ENCODE measurements at places on chromosomes 3 and 15.
A peak's percentile ranks its signal among the peaks of the same experiment; 100 is the strongest.

- no peak for DNase-seq
Observed at GRCh38 chr15:74790080-74790916, 8.4 kb downstream of the CSK start.

DNA sequence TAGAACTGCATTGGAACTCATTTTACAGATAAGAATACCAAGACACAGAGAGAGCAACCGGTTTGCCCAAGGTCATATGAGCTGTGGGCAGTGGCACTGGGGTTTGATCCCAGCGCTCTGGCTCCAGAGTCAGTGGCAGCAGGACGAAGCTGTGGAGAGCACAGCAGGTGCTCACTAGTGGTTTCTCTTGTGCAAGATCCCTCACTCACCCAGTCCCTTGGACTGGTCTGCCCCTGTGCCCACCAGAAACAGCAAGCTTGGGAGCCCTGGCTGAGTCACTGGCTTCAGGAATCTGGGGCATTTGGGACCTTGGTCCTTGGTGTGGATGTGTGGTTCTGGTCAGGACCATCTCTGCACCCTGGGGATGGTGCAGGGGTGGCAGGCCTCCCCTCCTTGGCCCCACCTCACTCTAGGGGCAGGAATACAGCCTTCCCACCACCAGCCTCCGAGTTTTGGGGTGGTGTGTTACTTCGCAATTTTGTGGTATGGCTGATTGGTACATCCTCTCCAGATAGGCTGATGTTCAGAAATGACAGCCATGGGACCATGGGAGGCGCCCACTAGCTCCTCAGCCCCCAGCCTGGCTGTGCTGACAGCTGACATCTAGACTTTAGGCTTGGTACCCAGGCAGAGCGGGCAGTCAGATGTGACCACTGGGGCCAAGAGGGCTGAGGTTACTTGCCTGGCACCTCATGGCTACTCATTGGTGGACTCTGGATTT lies 104.6 kb downstream of the LSM3 start:
- no peak for DNase-seq

DNA sequence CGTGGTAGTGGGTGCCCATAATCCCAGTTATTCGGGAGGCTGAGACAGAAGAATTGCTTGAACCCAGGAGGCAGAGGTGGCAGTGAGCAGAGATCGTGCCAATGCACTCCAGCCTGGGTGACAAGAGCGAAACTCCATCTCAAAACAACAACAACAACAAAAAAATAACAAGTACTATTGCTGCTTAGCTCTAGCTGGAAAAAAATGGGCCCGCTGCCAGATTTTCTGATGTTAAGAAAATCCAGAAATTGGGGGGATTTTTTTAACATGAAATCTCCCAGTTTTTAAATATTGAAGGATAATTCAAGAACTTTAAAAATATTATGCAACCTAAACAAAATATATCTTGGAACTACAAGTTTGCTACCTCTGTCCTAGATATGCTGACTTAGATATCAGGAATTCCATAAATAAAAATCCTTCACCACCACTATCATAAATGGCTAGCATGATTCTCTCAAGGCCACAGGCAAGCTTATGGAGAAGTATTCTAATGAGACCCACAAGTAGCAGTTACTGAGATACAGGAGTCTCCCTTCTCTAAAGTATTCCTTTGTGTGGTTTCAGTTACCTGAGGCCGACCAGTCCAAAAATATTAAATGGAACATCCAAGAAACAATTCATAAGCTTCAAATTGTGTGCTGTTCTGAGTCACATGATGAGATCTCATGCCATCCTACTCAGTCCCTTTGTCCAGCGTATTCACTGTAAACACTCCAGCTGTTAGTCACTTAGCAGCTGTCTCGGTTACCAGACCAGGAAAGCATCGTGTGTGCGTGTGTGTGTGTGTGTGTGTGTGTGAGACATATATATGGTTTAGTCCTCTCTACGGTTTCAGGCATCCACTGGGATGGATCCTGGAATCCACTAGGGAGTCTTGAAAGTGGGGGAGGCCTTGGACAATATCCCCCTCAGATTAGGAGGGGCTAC lies 277.2 kb downstream of the TBL1XR1 start:
- no peak for DNase-seq

DNA sequence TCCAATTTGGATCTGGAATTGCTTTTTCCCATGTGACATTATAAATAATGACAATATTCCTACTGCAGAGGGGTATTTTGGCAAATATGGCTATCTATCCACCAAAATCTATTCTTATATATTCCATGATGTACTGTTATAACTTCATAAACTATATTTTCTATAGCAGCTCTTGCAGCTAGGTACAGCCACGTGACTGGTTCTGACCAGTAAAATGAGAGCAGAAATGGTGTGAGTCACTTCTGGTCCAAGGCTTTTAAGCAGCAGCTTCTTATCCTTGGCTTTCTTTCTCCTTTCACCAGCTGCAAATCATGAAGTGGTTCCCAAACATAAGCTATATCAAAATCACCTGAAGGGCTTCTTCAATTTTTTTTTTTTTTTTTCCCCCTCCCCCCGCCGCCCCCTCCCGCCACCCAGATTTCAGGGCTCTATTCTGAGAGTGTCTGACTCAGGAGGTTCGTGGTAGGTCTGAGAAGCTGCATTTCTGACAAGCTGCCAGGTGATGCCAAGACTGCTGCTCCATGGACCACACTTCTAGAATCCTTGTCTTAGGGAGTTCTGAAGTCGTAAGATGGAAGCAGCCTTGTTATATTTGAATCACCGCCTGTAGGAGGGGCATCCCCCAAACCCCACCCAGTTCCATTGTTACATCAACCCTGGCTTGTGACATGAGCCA lies 357.5 kb downstream of the CHST2 start:
- DNase-seq, result no peak

DNA sequence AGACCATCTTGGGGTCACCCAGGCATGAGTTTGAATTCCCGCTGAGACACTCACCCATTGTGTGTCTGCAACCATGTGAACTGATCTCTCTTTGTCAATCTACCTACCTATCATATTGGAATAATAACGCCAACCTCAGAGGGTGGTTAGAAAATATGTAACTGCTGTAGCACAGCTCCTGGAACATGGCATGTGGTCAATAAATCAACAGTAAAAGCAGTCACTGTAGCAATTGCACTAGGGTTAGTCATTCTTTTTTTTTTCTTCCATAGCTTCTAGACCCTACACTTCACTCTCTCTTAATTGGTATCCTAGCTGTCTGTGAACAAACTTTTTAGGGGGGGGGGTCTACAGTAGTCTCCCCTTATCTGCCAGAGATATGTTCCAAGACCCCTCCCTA lies 64.2 kb upstream of the SLCO2A1 start:
- no peak for DNase-seq

DNA sequence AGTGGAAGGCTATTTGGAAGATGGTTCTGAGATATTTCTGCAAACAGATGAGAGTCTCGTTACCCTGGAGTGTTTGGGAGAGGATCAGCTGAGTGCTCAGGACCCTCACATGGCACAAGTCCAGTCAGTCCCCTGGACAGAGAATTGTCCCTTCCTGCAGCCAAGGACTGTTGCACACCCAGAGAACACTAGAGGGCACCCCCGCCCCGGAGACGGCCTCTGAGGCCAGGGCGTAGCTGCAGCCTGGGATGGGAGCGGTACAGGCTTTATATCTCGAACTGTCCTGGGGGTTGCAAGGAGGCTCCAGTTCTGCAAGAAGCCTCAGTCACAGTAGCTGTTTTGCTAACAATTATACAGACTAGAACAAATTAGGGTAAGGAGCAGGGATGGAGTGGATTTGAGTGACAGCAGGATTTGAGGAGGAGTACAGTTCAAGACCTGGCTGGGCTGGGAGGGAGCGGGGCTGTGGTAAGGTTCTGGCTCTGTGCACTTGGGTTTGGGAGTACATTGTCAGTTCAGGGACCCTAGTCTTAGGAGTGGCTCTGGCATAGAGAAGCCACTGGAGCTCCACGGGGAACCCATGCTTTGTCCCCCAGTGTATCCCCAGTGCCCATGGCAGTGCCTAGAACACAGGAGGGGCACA lies 67.6 kb upstream of the HACD2 start:
- peak; percentile 81 for DNase-seq

- DNase-seq, result no peak
Observed at GRCh38 chr3:9806688-9807589, 3.1 kb upstream of the TTLL3 start.

- no peak for DNase-seq
Observed at GRCh38 chr3:103699228-103699627, 1264.4 kb downstream of the ZPLD1 start.

GRCh38 chr3:147384210-147385058 lies 21.9 kb downstream of the ZIC4 start:
- DNase-seq, result no peak

DNA sequence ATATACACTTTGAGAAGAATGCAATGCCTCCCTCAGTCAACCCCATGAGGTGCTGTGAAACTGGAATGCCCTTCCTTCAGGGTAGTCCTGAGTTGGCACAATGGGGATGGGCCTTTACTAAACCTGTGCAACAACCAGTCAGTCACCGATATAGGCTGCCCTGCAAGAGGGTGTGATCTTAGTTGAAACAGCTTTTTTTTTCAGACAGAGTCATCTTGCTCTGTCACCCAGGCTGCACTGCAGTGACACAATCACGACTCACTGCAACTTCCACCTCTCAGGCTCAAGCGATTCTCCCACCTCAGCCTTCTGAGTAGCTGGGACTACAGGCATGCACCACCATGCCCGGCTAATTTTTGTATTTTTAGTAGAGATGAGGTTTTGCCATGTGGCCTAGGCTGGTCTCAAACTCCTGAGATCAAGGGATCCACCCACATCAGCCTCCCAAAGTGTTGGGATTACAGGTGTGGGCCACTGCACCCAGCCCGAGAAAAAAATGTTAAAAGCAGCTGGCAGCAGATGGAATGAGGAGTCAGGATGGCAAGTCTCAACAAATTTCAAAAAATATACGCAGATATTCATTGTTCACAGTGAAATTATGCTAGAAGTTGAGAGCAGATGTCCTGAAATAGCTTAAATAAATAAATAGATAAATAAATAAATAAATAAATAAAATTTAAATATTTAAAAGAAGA lies 31.8 kb downstream of the MYO5A start:
- DNase-seq, result no peak
